HepG2 (cell line): ENCODE measurements at places on chromosomes 6 and 20. TPM values are rescaled to one million over a fixed set of nuclear protein-coding genes. Genes with fewer than 3 reads are reported as not detected.

DNA sequence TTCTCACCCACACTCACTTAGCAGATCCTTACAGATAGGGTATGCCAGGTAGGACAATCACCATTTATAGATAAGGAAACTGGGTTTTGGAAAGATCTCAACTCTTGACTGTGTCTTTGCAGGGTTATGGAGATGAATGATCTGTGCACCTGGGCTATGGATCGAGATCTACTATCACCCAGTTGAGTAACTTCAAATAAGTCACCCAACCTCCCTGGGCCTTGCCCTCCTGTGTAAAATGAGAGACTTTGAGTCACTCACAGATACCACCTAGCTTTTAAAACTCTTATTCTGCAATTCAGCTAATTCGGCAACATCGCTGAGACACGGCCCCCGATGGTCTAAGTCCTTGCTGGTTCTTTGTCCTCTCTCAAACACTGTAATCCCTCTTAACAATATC is 53.5 kb downstream of the HIVEP2 start:
- no peak for DNase-seq

GRCh38 chr6:13355999-13356785 is 27.9 kb upstream of the TBC1D7 start:
- DNase-seq, result no peak

DNA sequence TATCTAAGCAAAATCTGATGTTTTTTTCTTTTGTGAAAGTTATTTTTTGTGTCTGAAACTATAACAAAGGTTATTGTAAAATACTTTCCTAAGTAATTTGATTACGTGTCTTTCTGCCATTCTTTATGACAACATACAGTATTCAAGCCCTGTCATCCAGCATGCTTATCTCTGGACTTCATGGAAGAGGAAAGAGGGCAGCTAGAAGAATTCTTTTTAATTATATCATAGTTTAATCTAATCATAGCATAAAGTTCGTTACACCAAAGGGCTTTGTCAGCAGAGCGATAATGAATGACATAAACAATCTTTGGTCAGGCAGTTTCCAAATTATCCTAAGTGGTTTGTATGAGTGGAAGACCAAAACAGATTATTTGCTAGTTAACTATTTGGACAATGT is 3.5 kb downstream of the ENPP3 start:
- DNase-seq, result no peak

DNA sequence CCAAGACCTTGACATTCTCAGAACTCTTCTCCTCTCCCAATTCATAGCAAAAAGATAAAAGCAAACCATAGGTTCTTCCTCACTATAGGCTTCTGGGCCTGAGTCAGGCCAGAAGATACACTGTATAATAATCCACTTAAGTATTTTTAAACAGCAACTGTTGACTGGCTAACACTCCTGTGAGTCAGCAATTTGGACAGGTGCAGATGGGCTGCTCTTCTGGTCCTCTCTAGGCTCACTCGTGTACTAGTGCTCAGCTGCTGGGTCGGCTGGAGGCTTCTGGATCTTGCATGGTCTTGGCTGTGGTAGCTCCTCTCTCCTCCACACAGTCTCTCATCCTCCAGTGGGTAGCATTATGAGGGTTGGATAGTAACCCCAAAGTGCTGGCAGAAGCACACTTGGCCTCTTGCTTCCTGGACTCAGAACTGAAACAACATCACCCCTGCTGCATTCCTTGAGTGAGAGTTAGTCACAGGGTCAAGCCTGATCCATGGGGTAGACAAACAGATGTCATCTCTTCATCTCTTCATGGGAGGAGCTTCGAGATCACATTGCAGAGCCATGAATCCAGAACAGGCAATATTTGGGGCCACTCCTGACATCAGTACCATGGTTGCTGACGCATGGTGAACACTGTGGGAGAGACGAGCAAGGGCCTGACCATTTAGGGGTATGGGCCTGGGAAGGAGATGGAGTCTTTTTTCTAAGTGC is 86.9 kb downstream of the C6orf118 start:
- no peak for DNase-seq

DNA sequence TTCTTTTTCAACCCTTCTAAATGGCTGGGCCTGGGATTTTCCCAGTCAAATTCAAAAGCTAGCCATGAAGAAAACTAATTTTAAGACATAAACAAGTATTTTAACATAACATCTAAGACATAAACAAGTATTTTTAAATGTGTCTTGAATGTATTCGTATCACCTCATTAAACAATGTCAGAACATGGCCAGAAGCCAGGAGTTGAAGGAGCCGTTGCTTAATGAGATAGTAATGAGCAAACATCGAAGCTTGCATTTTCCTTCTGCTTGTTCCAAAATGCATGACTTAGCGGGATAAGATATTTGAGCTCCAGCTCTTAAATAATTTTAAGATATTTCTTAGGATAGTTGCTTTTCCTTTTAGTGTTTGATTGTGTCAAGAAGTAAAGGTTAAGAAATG is 4.2 kb upstream of the RNF182 start:
- no peak for DNase-seq

- no peak for DNase-seq
Measured at GRCh38 chr20:4366076-4366475, 350.7 kb upstream of the RNF24 start.

DNA sequence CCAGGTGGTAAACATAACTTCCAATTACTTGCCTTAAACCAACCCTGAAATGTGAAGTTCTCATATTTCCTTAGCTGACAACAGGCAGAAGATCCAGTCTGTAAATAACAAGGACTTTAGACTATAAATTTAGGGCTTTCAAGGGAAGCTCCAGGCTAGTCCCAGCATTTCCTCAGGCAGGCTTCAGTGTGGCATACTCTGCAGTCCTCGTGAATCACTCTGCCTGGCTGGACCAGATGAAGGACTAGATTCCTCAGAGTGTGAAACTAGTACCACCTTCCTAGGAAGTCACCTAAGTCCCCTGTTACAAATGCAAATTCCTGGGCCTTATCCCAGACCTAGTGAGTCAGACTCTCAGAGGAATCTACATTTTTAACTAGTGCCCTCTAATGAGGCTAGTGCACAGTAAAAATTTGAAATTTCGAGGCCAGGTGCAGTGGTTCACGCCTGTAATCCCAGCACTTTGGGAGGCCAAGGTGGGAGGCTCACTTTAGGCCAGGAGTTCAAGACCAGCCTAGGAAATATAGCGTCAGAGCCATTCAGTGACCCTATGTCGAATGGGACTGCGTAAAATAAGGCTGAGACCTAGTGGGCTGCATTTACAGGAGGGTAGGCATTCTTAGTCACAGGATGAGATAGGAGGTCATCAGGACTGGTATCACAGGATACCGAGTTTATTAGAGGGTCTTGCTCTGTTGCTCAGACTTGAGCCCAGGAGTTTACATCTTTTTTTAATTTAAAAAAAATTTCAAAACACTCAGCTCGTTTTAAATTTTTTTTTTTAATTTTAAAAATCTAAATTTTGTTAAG is 279.6 kb upstream of the JARID2 start:
- no peak for DNase-seq

GRCh38 chr6:157974341-157974894 is 7.2 kb upstream of the SYNJ2 start:
- DNase-seq, result no peak

GRCh38 chr6:144066741-144067484 is 28.5 kb downstream of the SF3B5 start:
- DNase-seq, result no peak

DNA sequence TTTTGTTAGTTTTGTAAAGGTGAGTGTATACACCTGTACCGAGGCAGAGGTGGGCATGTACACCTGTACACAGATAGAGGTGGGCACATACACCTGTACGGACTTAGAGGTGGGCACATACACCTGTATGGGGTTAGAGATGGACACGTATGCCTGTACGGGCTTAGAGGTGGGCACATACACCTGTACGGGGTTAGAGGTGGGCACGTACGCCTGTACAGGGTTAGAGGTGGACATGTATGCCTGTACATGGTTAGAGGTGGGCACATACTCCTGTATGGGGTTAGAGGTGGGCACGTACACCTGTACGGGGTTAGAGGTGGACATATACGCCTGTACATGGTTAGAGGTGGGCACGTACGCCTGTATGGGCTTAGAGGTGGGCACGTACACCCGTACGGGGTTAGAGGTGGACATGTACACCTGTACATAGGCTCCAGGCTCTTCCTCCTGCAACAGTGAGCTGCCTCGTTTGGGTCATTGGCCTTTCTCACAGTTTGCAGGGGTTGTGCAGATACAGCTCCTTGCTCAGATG is 63.7 kb downstream of the PHACTR3 start:
- DNase-seq, result no peak

- DNase-seq, result no peak
Measured at GRCh38 chr6:143596866-143597265, 80.9 kb upstream of the PHACTR2 start.

GRCh38 chr6:150685860-150686259 is 86.2 kb downstream of the PLEKHG1 start:
- DNase-seq, result peak; percentile 23

- peak; percentile 71 for DNase-seq
Measured at GRCh38 chr20:38222231-38222922, 38.2 kb downstream of the KIAA1755 start.

DNA sequence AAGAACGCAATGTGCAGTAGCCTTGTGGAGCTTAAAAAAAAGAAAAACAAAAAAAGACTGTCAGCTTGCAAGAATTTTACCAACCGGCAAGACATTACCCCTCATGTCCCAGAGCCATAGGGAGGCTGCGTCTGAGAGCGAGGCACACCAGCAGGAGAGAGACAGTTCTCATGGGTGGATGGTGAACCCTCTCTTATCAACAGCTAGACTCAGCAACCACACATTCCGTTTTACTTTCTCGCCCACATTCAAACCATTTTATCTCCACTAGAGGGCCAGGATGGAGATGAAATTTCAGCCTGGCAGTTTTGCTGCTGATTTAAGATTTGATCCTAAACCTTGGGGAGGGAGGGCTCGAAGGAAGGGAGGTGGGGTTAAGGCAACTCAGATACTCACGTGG is 247.0 kb downstream of the ATXN1 start:
- peak; percentile 28 for DNase-seq

DNA sequence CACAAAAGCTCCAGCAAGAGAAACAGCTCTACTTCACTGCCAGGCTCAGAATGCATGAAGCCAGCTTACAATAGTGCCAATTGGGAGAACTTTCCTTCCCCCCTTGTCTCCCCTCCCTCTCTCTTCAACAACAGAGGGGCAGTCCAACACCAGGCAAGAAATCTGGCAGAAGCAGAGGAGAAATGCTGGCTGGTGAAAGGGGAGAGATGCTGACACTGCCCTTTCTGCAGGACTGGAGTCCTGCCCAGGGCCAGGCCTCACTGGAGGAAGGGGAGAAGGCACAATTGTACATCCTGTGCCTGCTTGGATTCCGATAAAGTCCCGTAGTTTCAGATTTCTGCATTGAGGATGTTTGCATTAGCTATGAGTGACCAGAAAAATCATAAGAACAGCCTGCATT is 148.6 kb downstream of the LRRC1 start:
- DNase-seq, result no peak

GRCh38 chr6:131929976-131930375 is 21.2 kb downstream of the CCN2 start:
- DNase-seq, result no peak

- DNase-seq, result no peak
Measured at GRCh38 chr20:60299951-60300350, 341.7 kb downstream of the CDH26 start.

LAMP5 gene
- total RNA-seq, result not detected in 2 replicates

SLC35D3 gene
- not detected in 2 replicates for total RNA-seq

MOCS3 gene
- total RNA-seq, result 8.4 and 9.7 TPM in 2 replicates

TOX2 gene
- not detected in 2 replicates for total RNA-seq

SYNDIG1 gene
- not detected in 2 replicates for total RNA-seq

APOBEC2 gene
- total RNA-seq, result 0.09 and 0.35 TPM in 2 replicates

ENPP1 gene
- 45.8 and 56.5 TPM in 2 replicates for total RNA-seq

TPD52L1 gene
- total RNA-seq, result 0.49 and 0.67 TPM in 2 replicates

RPP21 gene
- 38.4 and 53.1 TPM in 2 replicates for total RNA-seq

METTL24 gene
- not detected in 2 replicates for total RNA-seq

UNC5CL gene
- total RNA-seq, result 0.87 and 2.4 TPM in 2 replicates

SLC22A3 gene
- total RNA-seq, result 20.1 and 31.5 TPM in 2 replicates

AIF1 gene
- not detected in 2 replicates for total RNA-seq
